ENCODE measurements at places on chromosomes 2 and 18.
A peak's percentile ranks its signal among the peaks of the same experiment; 100 is the strongest.

- DNase-seq, result no peak
Measured at GRCh38 chr2:42296226-42296625, 64.8 kb downstream of the COX7A2L start.

- no peak for DNase-seq
Measured at GRCh38 chr2:116935097-116935814, 879.2 kb upstream of the DDX18 start.

GRCh38 chr2:237486819-237487448, at the start of gene MLPH:
Gene MLPH, plus strand, starts transcription at chr2:237487251. Its CDS starts 6,176 bp downstream, at chr2:237493427.
- no peak for DNase-seq

- DNase-seq, result peak; percentile 74
Measured at GRCh38 chr2:64036034-64036705, 16.9 kb upstream of the VPS54 start.

DNA sequence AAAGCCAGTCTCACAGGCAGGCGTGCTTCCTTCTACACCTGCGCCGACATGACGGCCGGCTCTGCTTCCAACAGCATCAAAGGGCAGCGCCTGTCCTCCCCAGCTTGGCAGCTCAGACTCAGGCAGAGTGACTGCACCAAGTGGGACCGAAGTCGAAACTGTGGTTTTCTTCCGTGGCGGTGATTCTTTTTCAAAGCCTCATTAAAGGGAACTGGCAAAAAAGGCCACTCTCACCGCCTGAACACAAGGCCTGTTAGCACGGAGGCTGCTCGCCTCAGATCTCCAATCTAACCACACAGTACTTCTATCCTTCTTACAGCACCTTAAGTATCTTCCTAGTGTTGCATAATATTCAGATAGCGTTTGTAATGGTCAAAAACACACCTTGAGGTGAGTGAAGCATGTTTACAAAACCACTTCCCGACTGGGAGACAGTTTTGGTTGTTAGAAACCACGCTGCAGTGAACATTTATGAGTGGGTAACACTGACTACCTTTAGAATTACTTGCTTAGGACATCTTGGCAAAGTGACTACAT, 236.4 kb downstream of the HDAC4 start:
- DNase-seq, result peak; percentile 22
